ENCODE measurements at places on chromosomes 3 and 15.
A peak's percentile ranks its signal among the peaks of the same experiment; 100 is the strongest.

DNA sequence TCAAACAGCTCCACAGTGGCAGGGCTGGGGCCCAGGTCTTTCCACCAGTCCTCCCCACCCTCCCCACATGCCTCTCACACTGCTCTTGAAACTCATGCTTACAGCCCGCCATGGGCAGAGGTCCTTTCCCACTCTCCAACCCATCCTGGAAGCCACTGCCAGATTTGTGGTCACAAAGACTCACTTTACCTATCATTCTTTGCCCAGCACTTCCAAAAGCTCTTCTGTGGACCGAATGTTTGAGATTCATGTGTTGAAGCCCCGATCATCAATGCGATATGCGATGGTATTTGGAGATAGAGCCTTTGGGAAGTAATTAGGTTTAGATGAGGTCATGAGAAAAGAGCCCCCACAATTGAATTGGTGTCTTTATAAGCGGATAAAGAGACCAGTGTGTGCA, 247.8 kb downstream of the VPS13C start:
- DNase-seq: no peak

DNA sequence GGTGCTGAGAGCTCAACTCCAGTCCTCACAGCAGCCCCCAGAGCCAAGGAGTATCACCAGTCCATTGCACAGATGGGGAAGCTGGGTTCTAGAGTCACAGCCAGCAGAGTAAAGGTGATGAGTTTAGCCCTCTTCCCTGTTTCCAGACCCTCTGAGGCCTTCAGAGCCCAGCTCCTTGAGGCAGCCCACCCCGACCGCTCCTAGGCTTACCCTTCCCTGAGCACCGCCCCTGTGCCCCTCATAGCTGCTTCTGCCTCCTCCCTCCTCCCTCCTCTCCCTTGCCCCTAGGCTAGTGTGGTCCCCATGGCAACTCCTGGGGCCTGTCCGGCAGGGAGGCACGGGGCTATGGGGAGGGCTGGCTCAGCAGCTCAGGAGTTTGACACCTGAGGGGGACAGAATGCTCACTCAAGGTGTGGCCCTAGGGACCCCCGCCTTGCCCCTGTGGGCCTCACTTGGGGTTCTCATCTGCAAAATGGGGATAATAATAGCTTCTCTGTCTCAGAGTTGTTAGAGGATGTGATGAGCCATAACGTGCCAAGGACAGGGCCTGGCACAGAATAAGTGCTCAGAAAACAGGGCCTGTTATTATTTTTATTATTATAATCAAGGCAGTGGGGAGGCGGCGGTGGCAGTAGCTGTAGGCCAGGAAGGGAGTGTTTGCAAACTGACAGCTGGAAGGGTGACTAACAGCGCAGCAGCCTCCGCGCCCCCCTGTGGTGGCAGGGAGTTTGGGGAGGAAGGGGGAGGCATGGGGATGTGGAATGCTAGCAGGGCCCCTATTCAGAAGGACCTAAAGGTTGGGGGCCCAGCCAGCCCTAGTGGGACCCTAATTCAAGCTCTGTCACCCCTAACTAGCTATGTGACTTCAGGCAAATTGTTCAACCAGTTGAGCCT, 11.5 kb downstream of the CSK start:
- peak; percentile 72 for DNase-seq

GRCh38 chr15:40464595-40465185, 6.1 kb upstream of the CHST14 start:
- DNase-seq: no peak

DNA sequence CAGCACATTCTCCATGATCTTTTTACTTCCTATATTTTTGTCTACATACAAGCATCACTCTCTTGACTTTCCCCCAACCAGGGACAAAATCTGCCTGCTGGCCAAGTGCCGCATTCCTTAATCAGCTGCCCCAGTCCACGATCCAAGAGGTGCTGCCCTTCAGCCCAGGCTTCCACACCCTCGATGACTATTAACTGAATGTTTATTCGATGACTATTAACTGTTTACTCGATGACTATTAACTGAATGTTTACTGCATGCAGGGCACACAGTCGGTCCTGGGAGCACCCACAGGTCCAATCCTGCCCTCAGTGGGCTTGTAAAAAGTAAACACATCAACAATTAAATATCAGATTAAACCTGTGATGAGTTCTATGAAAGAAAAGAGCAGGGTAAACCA, 256.9 kb downstream of the ARRDC4 start:
- DNase-seq: no peak

GRCh38 chr3:37982331-37982730, 8.3 kb upstream of the VILL start:
- no peak for DNase-seq

DNA sequence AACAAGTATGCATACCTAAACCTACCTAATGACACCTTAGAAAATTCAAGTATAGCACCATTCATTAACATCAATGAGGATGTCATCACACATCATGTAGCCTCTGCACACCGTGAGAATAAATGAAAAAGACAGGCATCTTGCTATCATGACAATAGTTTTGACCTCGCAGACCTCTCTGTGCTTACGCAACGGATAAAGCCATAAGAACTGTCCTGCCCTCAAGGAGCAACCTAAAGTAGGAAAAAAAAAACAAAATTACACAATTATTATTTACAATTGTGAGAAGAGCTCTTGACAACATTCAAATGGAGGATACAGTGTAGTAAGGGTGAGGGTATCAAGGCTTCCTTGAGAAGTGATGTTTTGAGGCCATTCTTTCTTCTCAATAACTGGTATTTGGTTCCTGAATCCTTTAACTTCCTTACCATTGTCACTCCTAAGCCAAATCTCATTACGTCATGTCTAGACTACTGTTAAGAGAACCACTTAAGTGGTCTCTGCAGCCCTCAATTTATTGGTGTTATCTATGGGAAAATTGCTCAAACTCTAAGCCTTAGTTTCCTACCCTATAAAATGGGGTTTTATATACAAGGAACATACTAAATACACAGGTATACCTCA, 7.0 kb upstream of the SETD5 start:
- no peak for DNase-seq

GRCh38 chr15:79160211-79160610, 69.6 kb upstream of the RASGRF1 start:
- DNase-seq: no peak

- DNase-seq: no peak
These were observed 507.5 kb downstream of the SHQ1 start for GRCh38 chr3:72340476-72341379.

- no peak for DNase-seq
These were observed 1.7 kb upstream of the CX3CR1 start for GRCh38 chr3:39281533-39281932.

GRCh38 chr15:90154861-90155626, 46.1 kb upstream of the SEMA4B start:
- no peak for DNase-seq

DNA sequence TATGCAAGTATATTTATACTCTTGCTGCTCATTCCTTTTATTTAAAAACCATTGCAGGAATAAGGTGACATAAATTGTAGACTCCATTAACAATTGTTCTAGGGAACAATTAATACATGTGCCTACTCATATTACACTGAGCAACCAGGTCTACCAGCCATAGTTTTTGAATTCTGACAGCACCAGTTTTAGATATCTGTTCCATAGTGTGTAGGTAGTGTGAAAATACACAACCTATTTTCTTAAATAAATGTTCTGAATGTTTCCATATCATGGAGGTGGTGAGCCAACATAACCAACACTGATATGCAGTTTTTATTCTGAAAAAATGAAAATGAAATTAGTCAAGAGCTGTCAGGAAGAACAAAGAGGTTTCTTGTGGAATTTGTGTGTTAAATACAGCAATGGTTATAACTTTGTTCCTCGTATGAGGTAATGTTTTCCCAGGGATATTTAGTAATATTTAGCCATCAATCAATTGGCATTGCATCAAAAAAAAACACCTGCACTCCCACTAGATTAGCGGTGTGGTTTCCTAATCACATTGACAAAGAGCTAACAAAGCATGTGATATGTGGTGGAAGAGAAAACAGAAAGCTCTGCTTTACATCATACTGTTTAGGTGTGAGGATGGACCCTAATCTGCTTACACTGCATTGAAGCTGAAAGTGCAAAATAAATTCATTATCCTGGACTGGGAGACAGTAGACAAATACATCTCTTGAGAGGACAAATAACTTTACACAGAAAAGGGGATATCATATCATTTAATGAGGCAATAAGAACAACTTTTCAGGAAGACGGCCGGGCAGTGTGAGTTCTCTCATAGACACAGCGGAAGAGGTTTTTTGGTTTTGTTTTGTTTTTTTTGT, 369.5 kb upstream of the THBS1 start:
- no peak for DNase-seq

GRCh38 chr3:105580296-105580965, 213.7 kb downstream of the ALCAM start:
- DNase-seq: no peak

DNA sequence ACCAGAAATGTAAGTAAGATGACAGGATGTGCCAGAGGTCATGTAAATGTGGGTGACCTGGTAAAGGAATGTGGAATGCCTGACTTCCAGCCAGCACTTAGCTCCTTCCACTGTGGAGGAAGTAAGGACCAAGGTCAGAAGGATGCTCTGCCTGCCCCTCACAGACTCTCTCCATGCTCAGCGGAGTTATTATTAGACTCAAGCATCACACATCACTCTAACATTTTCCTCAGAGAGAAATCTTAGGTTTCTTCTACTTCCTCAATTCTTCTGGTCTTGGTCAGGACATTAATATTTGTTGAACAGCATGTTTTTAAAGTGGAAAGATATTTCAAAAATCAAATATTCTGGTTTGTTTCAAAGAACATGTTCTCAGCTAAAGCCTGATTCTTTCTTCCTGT, 231.4 kb upstream of the WNT5A start:
- no peak for DNase-seq

DNA sequence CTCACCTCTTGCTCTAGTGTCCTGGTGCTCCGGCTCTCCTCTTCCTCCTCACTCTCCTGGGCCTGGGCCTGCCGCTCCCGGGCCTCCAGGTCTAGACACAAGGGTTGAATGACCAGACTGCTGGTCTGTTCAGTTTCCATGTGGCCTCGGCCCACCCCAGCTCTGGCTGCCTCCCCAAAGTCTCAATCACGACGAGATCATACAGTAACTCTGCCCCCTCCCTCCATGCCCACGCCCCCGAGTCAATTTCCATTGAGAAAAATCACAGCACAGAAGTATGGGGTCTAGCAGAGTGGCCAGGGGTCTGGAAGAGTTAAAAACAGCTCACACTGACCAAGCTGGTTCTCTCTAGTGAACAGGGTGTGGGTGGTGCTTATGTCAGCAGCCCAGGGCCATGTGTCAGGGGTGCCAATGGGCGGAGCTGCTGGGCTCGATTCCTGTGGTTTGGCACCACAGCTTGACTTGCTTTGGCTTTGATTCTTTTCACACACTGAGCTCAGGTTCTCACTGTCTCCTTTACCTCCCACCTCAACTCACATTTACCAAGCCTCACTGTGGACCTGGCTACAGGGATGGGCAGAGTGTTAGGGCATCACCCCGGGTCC, 6.9 kb downstream of the C15orf62 start:
- DNase-seq: peak; percentile 65

GRCh38 chr3:31196881-31197364, 302.5 kb upstream of the GADL1 start:
- no peak for DNase-seq

DNA sequence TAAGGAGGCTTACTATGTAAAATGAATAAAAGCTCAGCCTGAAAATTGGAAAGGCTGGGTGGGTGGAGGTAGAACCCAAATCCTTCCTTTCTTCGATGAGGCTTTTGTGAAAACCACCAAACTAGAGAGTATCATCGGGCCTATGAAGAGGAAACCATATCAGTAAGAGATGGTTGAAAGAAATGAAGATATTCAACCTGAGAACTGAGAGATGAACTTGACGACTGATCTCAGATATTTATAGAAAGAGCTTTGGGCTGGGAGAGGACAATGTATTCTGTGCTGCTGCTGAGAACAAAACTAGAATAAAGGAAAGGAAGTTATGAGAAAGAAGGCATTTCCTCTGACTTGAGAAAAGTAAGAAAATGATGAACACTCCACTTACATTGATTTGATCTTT, 236.6 kb downstream of the KCNH8 start:
- DNase-seq: no peak

DNA sequence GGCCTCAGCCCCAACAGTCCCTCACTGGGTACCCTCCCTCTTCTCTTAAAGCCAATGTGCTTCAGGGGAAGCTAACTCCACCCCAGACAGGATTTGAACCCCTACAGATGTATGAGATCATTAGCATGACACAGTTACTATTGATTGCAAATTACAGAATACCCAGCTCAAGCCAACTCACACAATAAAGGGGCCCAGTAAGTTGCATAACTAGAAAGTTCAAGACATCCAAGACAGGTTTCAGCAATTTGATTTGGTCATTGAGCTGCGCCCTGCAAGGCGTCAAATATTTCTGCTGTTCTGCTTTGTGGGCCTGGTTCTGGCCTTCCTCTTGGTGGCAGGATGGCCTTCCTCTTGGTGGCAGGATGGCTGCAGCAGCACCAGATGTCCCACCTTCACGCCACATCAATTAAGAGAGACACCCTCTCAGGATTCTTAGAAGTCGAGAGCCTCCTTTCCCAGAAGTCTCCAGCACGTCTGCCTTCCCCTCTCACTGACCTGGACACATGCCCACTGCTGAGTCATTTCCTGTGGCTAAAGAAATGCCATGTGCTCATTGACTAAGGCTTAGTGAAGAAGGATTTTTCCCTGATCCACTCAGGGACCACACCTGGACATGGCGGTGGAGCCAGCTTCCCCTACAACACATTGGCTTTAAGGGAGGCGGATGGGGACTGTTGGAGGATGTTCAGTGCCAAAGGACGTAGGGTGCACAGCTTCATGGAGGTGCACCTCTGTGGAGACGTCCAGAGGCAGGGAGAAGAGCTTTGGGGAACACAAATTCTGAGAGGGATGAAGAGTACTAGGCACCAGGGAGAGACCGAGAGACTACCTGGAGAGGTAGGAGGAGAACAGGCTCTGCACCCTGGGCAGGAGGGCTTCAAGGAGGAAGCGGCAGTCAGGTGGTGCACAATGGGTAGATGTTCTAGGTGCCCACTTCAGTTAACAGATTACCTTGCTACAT, 49.1 kb downstream of the DNASE1L3 start:
- DNase-seq: no peak

GRCh38 chr3:66602237-66602636, 101.4 kb upstream of the LRIG1 start:
- no peak for DNase-seq

- DNase-seq: peak; percentile 37
These were observed 277.4 kb upstream of the NR2E3 start for GRCh38 chr15:71532994-71533393.

- DNase-seq: no peak
These were observed 55.2 kb upstream of the CNTN6 start for GRCh38 chr3:1037631-1038030.

DNA sequence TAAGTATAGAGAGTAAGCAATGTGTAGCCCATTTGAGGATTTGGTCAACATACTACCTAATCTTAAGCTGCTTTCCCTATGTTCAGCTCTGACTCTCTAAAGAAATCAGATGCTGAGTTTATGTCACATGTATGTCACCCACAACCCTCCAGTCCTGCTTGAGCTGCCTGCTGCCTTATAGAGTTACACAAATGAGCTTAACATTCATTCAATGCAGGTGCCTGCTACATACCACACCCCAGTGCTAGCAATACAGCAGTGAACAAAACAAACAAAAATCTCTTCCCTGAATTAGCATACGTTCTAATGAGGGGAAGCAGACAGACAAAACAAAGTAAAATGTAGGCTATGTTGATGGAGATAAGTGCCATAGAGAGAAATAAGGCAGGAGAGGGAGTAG, 93.0 kb downstream of the HHLA2 start:
- no peak for DNase-seq
